ENCODE measurements at places on chromosomes 13 and 19.

DNA sequence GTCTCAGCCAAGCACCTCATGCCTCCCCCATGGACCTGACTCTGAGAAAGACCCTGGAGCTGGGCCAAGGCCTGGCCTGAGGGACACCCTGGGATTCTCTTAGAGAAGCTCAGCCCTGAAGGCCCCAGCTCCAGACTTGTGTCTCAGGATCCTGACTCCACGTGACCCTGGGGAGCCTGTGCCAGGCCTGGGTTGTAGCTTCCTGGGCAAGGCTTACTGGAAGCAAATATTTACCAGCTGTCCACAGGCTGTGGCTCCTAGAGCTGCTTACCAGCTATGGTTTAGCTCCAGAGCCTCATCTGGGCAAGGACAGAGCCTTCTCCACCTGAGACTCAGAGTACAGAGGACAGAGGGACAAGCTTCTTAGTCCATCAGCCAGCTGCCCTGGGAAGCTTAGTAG lies 61.0 kb upstream of the CEACAM8 start:
- no peak for DNase-seq

GRCh38 chr13:45747071-45747470 lies 45.0 kb downstream of the CBY2 start:
- DNase-seq = no peak

- DNase-seq = no peak
These were observed 9.6 kb downstream of the IRGQ start for GRCh38 chr19:43586346-43586745.

DNA sequence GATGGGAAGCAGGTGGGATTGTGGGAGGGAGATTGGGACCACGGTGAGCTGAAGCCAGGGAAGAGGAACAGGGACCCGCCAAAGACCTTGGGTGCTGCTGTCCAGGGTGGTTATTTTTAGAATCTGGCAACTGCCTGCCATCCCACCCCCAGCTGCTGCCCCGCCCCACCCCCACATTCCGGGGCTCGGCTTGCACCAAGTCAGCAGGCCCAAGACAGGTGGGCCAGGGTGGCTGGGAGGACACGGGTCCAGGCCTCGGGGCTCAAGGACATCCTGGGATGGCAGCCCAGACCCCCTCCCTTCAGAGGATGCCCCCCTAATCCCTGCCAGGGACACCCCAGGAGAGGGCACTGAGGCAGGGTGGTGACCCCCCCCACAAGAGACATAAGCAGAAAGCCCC lies 827 bp downstream of the CKM start:
- DNase-seq = no peak

GRCh38 chr19:13619203-13619632 lies 112.9 kb upstream of the CACNA1A start:
- DNase-seq = no peak

DNA sequence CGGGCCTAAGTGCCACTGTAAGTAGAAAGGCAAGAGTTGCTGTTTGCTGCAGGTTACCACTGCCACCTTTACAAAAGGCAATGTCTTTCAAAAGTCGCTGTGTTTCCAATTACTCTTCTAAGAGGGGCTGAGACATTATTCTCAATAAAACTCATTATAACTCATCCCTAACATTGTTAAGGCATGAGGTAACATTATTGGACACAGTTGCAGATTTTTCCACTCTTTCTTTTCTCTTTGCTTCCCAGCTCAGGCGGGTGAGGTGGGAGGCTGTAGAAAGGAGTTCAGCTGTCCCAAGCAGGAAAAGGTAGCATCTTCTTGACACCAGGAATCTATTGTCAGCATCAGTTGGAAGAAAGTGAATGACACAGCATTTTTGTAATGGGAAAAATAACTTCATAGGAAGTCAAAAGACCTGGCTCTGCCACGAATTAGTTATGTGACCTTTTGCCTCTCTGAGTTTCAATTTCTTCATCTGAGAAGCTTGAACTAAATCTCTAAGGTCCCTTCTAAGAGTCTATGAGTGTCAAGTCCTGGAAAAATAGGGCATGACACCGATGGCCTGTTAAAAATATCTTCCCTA lies 2.1 kb upstream of the UBL3 start:
- no peak for DNase-seq

DNA sequence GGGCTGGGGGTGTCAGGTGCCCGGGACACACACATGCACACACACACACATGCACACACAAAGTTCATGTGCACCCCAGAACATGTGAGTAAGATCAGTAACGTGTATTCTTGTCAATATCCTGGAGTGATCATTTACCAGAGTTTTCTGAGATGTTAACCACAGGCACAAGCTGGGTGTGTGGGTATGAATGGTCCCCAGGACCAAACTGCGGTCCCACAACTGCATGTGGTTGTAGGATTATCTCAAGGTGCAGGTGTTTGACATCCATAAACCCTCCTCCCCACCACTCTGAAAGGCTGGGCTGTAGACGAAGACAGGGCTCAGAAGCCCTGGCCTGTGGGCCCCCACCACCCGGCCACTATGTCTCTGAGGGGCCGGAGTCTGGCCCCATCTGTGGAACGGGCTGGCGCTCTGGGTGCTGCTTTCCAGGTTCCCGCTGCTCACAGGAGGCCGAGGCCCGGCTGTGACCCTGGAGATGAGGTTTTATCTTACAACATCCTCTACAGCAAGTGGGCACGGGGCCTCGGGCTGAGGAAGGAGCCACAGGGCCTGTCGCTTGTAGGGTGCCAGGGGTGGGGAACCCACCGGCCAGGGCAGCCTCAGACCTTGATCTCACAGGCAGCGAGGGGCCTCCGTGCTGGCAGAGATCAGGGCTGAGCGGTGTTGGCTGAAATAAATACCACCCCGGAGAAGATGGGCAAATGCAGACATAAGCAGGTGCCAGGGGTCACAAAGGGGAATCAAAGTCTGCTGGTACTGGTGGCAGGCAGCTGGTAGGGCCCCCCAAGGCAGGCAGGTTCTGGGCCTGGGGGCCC lies 4.3 kb downstream of the F2RL3 start:
- no peak for DNase-seq

GRCh38 chr13:62643799-62644524 lies 1228.3 kb upstream of the PCDH20 start:
- DNase-seq = no peak

GRCh38 chr19:35852029-35852780 lies at the start of gene NPHS1:
Gene NPHS1, minus strand, starts transcription at chr19:35852504. Its CDS starts 667 bp downstream, at chr19:35851837.
- no peak for DNase-seq

- DNase-seq = no peak
These were observed 48.7 kb downstream of the ZNF536 start for GRCh38 chr19:30420881-30421280.

DNA sequence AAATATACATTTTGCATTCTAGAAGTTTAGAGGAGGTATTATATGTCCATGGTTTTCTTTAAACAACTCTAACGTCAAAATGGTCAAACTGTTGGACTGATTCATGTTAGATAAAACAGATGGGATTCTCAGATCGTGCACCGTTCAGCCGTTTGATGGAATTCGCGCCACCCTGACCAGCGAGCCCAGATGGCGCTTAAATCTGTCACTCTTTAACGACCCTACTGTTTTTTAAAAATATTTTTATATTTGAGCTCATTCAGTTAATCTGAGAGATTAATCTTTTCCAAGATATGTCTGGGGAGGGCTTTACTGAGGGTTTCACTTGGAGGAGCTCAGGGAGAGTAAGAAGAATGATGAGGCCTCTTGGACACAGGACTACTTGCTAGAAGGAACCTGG lies 164.4 kb downstream of the TM9SF2 start:
- no peak for DNase-seq

- DNase-seq = no peak
These were observed 140.7 kb upstream of the RFC3 start for GRCh38 chr13:33677215-33677614.

DNA sequence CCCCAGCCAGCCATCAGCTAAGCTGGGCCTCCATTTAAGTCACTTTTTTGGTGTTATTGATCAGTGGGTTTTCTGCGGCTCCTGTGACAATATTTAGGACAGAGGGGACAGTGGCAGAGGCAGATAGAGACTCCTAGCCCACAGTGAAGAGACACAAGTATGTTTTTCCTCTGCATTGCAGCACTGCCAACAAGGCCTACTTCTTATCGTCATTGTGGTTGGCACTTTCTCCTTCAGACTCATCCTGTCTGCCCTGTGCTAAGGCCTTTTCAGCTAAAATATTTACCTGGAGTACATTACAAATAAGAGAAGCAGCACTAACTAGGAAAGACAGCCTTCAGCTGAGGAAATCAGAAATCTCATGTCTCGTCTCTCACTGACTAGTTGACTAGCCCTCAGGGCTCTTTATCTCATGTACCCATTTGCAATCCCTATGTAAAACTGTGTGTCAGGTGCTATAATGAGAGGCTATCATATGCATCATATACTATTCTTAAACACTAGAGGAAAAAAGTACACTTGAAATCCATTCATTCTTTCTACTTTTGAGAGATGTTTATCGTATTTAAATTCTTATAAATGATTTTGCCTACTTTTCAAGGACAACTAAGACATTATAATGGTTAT lies 62.2 kb downstream of the ZAR1L start:
- DNase-seq = no peak

DNA sequence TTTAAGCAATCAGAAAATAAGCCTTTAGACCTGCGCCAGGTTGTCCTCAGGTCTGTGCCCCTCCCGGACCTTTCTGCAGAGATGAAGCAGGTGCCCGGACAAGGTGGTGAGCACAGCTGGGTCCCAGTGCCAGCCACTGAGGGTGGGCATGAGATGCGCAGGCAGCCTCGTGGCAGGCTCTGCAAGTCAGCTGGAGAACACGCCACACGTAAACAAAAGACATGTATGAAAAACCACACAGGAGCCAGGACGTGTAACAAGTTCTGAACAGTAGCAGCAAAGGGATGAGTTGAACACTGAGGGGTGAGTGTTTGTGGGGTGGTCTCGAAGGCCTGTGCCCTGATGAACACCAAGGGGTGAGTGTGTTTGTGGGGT lies 68.8 kb upstream of the MCF2L start:
- DNase-seq = no peak

- DNase-seq = no peak
These were observed 16.5 kb downstream of the LRRC4B start for GRCh38 chr19:50551715-50552187.

DNA sequence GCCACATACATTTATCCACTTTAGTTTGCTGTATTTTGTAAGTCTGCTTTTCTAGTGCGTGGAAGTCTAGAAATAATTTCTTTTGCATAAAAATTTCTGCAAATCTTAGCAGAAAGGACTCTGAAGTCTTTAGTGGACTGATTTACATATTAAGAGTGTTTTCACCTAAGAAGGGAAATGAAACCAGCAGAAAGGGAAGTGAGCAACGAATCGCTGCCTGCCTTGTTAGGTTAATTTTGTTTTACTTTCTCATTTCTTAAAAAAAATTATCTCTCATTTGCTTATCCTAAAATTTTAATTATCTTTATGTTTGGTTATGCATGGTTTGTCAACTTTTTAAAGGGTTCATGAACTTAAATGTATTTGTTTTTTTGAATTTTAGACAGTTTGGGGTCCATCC lies 767 bp upstream of the GPR18 start:
- no peak for DNase-seq

GRCh38 chr19:38012944-38013343 lies 105.9 kb downstream of the SIPA1L3 start:
- no peak for DNase-seq

GRCh38 chr19:1840541-1841115 lies 7.7 kb downstream of the REXO1 start:
- no peak for DNase-seq

GRCh38 chr13:25420161-25420560 lies 48.4 kb downstream of the ATP8A2 start:
- DNase-seq = no peak

DNA sequence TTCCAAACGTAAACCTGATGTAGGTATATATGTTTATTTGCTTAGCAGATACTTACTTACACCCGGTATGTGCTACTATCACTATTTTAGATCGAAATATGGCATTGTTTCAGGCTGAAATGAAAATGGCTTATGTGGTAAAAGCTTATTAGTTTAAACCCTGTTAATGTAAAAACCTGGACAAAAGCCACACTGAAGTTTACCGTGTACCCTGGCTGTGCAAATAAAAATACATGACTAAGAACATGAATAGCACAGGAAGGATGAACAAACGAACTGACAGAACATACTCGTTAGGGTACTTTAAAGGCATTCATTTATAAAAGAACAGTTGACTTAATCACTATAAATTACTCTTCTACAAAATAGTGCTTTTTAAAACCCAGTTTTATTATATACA lies 6.6 kb downstream of the CLDN10 start:
- no peak for DNase-seq

DNA sequence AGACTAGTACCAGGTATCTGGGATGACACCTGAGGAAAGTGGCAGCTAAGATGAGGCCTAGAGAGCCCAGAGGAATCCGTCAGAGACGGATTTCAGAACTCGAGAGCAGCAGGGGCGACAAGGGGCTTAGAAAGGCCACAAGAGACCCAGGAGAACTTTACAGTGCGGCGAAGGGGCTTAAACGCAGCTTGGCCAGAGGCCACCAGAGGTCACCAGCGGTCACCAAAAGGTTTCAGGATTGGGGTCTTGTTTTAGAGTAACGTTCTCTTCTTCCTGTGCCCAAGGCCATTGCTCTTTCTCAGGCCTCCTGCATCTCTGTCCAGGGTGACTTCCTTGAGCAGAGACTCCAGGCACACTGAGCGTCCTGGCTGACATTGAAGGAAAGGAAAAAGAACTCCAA lies 2.2 kb downstream of the ZSCAN22 start:
- no peak for DNase-seq

GRCh38 chr19:45711851-45712698 lies 18.6 kb downstream of the FBXO46 start:
- no peak for DNase-seq

DNA sequence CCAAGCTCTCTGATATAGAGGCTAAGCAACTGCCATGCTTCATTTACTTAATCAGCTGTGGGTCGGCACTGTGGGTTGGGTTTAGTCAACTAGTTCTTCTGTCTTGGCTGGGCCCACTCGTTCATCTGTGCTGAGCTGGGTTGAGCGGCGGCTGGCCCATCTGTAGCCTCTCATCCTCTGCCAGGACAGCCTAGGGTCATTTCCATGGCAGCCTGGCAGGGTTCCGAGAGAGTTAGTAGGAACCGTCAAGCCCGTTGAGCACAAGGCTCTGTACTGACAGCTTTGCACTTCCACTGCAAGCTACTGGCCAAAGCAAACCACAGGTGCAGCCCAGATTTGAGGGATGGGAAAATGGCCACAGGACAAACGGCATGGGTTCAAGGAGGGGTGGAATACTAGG lies 6.6 kb upstream of the ZNF835 start:
- no peak for DNase-seq

- DNase-seq = peak; percentile 79
These were observed 29.4 kb downstream of the ZNF557 start for GRCh38 chr19:7098701-7099596.

GRCh38 chr13:106691341-106691740 lies 123.4 kb upstream of the ARGLU1 start:
- DNase-seq = no peak

GRCh38 chr13:37241786-37242185 lies 136.3 kb upstream of the CSNK1A1L start:
- DNase-seq = no peak

DNA sequence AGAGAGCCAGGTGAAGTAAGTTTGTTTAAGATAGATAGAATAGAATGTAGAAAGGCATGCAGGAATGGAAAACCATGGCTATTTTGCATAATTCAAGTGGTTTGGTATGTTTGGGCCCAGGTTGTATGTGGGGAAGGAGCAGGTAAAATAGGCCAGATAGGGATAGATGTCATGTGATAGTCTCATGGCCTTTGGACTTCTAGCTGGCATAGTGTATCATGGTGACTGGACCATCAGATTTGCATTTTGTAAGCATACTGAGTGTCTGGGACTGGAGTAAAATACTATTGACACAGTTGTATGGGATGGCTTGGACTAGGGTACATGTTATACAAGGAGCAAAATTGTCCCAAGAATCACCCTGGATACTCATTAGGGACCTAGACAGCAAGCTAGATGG lies 38.9 kb downstream of the COG3 start:
- no peak for DNase-seq

Data from activated T-cell treated with anti-CD3 and anti-CD28 coated beads for 4 hours (primary cell).